Left cardiac atrium (tissue), 4 donors: ENCODE measurements at places on chromosomes 1 and 21.

GRCh38 chr1:49016030-49016977 is 239.6 kb upstream of the BEND5 start:
- no peak for DNase-seq

DNA sequence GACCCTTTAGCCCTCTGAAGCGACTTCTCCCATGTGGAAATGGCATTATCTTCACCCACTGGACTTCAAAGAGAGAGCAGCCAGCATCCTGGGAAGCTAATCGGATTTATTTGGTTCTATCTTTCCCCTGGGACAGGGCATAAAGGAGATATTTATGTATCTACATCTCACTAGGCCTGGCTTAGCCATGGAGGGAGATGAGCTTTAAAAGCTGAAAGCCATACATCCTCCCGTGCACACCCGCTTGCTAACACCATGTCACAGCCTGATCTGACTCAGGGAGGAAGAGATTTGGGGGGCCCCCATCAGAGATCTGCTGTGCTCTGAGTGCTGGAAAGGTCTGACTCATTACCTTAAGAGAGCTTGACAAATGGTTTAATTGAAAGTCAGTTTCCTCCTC is 155.9 kb downstream of the PLXNA2 start:
- DNase-seq: no peak

GRCh38 chr1:225441314-225442122 is 13.7 kb upstream of the LBR start:
- DNase-seq: no peak

DNA sequence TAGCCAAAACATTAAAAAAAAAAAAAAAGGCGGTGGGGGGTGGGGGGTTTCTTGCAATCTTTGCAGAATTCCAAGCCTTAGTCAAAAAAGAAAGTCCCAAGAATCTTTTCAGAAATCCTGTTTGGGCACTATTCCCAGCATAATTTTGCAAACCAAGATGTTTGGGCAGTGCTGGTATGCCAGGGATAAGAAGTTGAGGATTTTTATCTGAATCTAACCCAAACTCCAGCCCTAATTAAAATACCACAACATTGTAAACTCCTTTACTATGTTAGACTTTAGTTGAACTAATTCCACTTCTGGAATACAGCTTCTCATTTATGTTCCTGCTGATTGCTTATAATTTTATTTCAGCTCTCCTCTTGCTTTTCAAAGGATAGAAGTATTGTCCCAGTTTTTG is 504.1 kb upstream of the ADGRL2 start:
- DNase-seq: no peak

DNA sequence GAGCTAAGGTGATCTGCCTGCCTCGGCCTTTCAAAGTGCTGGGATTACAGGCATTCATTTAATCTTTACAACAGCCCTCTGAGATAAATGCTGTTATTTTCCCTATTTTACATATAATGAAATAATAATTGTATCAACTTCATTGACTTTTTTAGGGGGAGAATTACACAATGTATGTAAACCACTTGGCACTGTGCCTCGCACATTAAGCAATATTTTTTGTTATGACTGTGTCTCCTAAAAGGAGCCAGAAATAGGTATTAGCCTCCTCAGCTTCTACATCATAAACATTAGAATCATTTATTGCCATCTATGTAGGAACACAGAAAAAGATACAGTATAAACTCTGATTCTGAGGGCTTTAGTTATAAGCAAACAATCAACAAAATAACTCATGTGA is 1.1 kb upstream of the DNAJC28 start:
- DNase-seq: no peak

DNA sequence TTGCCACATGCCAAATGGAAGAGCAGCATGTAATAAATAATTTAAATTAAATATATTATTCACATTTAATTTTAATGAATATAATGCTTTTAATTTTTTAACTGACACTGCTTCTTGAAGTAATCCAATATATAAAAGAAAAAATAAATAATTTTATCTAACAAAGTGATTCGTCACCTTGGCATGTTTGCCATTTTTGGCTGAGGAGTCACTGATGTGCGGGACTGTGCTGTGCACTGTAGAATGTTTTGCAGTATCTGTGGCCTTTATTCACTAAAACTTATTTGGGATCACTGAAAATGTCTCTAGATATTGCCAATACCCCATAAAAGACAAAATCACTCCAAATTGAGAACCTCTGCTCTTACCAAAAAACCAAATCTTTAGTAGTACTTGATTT is 807.8 kb downstream of the BRINP3 start:
- DNase-seq: no peak

GRCh38 chr21:43916691-43917514 is 51.9 kb downstream of the AGPAT3 start:
- no peak for DNase-seq

- DNase-seq: peak; percentile 75
Measured at GRCh38 chr1:11787251-11787803, 18.4 kb downstream of the MTHFR start.

- no peak for DNase-seq
Measured at GRCh38 chr1:44803312-44804095, 3.3 kb downstream of the PLK3 start.

DNA sequence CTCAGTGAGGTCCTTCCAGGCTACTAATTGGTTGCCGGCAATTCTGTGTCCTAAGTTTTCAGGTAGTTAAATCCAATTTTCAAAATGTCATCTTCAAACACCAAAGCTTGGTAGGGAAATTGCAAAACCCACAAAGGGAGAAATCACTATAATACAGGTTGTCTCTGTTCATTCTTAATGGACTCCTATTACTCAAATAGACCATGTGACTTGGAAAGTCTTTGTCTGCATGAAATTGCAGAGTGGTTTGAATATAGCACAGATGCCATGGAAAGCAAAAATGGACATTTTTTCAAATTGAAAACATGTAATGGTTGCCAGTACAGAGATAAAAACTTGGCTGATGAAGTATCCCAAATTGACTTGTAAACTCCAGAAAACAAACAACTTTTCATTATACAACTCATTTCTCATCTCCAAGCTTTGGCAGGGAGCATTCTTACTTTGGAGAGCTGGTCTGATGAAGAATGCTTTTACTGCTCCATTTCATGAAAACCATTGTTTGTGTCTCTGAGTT is 169.5 kb upstream of the PKN2 start:
- DNase-seq: no peak

DNA sequence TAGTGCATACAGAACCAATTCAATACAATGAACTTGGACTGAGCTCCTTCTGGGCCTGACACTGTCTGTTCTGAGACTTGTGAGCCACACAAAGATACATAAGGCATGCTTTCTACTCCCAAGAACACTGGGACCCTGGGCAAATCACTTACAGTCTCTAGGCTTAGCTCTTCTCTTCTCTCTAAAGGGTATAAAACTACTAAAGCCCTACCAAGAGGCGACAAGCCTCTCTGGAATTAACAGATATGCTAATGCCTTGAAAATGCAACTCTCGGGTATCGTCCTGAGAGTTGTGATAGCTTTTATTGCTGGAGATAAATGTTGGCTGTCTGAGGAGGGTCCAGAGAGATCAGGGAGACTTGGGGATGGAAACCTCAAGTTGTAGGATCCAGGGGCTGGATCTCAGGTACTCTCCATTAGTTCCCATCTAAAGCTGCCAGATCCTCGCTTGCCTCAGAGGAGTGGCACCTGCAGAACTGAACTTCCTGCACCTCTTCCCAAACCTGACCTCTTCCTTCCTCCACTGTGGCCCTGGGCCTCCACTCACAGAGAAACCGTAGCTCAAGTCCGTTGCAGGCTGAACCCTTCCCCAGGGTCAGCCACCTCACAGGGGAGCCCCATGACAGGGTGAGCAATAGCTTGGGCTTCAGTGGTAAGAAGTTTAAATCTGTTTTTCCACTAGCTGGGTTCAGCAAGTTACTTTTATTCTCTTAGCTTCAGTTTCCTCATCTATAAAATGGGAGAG is 11.5 kb upstream of the CFAP45 start:
- peak; percentile 7 for DNase-seq

DNA sequence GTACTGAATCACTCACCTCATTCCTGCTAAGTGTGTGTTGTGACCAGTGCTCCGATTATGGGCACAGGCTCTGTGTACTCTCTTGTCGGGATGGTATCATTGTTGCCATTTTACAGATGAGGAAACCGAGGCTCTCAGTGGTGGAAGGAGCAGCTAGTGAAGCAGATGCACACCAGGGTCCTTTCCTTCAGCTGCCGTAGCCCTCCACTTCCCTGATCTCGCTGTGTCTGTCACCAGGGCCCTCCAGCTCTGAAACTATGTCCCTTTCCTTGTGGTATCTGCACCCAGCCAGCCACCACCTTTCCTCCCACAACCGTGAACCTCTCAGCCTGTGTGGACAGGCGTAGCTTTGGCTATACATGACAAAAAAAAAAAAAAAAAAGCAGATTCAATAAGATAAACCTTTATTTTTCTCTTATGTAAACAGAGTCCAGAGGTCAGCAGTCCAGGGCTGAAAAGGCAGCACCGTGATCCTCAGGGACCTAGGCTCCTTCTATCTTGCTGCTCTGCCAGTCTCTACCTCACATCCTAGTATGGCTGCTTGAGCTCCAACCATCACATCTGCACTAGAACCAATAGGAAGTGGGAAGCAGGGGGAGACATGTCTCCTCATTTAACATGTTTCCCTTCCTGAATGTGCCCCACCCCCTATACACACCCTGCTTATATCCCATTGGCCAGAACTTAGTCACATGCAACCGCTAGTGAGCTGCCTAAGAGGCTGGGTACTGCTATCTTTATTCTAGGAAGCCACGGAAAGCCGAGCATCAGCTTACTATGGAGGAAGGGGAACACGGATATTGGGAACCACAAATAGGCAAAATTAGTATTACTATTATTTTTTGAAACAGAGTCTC is 44.3 kb downstream of the TMEM51 start:
- no peak for DNase-seq

DNA sequence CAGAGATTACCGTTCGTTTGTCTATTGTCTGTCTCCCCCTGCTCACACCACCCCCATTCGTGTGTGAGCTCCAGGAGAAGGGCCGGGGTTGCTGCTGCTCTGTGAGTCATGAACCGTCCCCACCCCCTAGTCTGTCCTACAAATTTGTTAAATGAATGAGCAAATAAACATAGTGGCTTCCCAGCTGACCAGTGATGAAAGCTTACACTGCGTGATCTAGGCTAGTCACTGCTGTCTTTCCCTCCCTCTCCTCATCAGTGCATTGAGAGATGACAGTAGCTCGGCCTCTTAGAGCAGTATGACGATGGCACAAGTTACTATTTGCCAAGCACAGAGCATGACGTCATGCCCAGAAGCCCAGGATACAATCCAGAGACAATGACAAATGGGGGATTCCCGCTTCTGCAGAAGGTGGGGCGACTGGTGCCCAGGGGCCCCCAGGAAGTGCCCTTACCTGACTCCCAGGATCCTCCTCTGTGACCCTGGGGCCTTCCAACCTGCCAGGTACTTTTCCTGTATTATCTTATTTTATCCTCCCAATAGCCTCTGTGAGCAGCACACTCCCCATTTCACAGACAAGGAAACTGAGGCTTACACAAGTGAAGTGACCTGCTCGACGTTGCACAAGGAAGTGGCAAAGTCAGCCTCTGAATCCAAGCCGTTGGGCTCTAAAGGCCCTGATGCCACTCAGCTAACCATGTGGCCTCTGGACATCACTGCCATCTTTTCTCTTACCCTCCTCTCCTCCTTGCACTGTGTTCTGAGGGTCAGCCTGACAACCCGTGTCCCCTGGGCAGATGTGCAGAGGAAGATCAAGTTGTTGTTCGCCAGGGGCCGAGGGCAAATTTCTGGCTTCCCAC is 8.6 kb upstream of the EPHA2 start:
- DNase-seq: no peak

GRCh38 chr1:12102066-12102465 is 39.0 kb downstream of the TNFRSF8 start:
- no peak for DNase-seq

DNA sequence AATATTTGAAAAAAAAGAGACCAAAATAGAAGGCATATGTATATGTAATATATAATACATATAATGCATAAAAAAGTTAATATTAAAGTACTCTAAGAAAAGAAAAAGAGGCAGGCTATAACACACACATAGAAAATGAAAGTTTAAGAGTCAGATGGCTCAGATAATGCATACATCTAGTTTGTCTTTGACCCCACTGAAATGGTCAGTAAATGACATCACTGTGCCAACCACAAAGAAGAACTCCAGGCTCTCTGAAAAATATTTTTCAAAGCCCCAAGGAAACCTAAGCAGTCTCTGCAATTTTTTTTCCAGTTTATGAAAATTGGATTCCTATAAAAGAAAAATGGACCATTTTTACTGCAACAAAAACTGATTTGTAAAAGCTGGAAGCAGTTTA is 55.4 kb upstream of the SCYL3 start:
- no peak for DNase-seq

DNA sequence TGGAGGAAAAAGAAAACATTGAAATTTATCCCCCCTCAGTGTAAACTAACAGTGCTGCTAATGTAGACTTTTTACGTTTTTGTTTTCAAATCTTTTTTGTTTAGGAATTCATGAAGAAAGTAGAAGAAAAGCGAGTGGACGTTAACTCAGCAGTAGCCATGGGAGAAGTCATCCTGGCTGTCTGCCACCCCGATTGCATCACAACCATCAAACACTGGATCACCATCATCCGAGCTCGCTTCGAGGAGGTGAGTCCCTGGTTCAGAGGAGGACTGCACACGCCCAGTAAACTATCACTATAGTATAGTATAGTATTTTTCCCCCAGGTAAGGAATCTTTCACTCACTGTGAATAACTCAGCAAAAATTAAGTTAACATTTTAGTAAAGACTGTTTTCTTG is 37.8 kb upstream of the BMP8A start:
- DNase-seq: peak; percentile 80

DNA sequence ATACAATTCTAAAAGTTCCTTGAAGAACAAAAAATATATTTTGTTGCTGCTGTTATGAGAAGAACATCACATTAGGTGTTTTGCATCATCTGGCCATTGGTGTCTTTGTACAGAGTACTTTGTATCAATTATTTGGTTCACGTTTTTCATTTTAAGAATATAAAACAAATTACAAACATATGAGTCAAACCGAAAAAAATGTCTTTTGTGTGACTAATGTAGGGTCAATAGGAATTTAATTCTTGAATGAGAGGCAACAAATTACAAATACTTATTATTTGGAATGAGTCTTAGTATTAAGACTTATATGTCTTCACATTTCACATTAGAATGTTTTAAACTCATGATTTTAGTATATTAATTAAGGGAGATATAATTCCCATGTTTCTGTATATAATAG is 54.8 kb downstream of the NR5A2 start:
- no peak for DNase-seq

DNA sequence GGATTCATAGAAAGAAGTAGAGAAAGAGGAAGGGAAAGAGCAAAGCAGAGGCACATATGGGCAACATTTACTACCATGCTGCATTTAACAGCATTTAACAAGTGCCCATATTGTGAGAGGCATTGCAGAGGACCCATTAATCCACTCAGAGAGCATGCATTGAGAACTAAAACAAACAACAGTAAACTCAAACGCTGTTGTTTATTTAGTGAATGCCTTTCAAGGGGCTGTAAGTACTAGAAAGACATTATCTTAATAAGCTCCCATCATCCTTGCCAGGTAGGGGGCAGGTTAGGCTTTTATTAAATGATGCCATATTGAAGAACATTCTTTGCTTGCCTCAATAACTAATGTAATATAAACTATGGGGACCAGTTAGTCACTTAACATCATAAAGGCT is 254.3 kb upstream of the DAB1 start:
- no peak for DNase-seq

GRCh38 chr1:49319426-49319963 is 542.8 kb upstream of the BEND5 start:
- DNase-seq: no peak
